NCI-H187 treated with DMSO at 0.1 percent for 48 hours (cell line): ENCODE measurements at places on chromosomes 11 and 22.

GRCh38 chr11:110022548-110022947 is 70.6 kb upstream of the ZC3H12C start:
- no peak for DNase-seq

DNA sequence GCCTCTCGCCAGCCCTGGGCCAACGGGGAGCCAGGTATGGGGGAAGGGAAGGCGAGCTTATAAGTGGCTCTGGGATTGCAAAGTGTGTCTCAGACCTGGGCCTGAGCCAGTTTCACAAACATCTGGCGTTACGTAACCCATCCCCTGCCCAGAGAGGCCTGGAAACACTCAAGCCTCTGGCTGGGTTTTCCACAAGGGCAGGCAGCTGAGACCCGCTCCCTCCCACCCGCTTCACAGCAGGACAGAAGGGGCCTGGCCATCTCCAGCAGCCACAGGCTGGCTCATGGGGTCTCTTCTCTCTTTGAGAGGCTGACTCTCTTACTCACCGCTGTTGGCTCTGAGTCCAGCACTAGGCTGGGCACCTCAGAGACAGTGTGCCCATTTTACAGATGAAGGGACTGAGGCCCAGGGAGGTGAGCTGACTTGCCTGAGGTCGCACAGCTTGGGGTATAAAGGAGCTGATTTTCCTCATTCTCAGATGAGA is 44.5 kb downstream of the TRIOBP start:
- DNase-seq, result peak; percentile 2

GRCh38 chr11:33900159-33900840 is 8.4 kb upstream of the LMO2 start:
- no peak for DNase-seq

GRCh38 chr11:9759519-9760192 is 95.8 kb downstream of the SWAP70 start:
- DNase-seq, result no peak

DNA sequence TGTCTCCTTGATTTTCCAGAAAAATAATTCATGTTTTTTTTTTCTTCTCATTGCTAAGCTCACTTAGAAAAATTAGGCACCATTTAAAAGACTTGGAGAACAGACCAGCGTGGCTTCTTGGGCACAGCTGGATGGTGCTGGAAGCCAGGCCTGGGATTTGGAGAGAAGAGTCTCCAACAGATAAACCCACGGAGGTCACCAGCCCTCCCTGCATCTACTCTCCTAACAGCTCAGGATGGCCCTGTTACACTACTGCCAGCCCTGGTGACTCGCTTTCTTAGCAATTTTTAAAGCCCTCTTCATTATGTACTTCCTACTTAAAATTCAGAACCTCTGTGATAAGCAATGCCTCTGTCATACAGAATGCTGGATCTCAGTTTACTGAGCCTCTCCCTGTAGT is 1.7 kb downstream of the PTH start:
- DNase-seq, result no peak

DNA sequence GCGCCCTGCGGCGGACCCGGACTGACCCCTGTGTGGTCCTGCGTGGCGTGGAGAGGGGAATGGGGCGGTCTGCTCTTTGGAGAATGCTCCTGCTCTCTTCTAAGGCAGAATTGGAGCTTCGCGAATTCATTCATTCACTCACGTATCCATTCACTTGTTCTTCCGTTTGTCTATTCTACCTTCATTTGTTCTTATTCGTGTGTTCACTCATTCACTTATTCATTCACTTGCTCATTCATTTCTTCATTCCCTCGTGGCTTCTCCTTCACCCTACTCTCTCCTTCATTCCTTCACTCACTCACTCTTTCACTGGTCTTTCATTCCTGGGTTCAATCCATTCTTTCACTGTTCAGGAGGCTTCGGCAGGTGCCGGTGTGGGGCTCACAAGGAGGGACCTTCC is 69.6 kb downstream of the WNT7B start:
- no peak for DNase-seq

DNA sequence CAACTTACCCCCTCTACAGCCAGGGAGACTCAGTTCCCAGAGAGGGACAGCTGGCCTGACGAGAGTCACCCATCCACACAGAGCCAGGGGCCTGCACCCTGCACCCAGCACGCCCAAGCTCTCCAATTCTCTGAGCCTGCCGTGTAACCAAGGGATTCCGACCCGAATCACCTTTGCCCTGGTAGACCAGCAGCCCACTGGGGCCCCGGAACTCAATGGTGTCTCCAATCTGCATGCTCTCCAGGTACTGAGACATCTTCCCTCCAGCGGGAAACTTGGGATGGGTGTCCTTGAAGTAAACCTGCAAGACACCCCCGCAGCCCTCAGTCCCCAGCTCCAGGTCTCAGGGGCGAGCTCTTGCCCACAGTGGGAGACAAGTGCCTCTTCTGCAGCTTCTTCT is 12.4 kb downstream of the ATP5MGL start:
- no peak for DNase-seq

GRCh38 chr11:15912291-15912690 is 444.1 kb downstream of the SOX6 start:
- no peak for DNase-seq

- no peak for DNase-seq
These were observed 1.6 kb downstream of the C1QTNF5 start for GRCh38 chr11:119338965-119339588.

GRCh38 chr11:59708537-59708936 is 5.1 kb downstream of the OR10V1 start:
- DNase-seq, result no peak

- DNase-seq, result no peak
These were observed 654 bp upstream of the SYT8 start for GRCh38 chr11:1834062-1834610.

GRCh38 chr11:113119966-113120736 is 158.9 kb downstream of the NCAM1 start:
- DNase-seq, result no peak

- no peak for DNase-seq
These were observed 100.3 kb downstream of the CCDC83 start for GRCh38 chr11:85955531-85955930.

GRCh38 chr11:93220078-93220477 is 22.3 kb upstream of the SLC36A4 start:
- no peak for DNase-seq

DNA sequence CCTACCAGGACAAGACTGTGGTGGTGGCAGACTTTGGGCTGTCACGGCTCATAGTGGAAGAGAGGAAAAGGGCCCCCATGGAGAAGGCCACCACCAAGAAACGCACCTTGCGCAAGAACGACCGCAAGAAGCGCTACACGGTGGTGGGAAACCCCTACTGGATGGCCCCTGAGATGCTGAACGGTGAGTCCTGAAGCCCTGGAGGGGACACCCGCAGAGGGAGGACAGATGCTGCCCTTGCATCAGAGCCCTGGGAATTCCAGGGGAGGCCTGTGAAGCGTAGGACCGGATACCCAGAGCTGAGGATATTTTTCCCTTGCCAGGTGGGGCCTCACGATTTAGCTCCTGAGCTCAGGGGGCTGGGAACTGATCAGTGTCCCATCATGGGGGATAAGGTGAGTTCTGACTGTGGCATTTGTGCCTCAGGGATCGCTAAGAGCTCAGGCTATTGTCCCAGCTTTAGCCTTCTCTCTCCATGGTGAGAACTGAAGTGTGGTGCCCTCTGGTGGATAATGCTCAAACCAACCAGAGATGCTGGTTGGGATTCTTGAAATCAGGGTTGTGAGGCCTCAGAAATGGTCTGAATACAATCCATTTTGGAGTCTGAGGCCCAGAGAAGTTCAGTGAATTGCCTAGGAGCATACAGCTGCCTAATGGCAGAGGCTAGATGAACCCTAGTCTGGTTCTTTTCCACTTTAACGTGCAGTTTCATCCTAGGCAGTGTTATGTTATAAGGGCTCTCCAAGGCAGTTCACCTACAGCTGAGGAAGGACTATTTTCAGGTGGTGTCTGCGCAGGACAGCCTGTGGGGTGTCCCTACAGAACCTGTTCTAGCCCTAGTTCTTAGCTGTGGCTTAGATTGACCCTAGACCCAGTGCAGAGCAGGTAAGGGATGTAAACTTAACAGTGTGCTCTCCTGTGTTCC is 19.5 kb downstream of the PIK3IP1 start:
- DNase-seq, result no peak

DNA sequence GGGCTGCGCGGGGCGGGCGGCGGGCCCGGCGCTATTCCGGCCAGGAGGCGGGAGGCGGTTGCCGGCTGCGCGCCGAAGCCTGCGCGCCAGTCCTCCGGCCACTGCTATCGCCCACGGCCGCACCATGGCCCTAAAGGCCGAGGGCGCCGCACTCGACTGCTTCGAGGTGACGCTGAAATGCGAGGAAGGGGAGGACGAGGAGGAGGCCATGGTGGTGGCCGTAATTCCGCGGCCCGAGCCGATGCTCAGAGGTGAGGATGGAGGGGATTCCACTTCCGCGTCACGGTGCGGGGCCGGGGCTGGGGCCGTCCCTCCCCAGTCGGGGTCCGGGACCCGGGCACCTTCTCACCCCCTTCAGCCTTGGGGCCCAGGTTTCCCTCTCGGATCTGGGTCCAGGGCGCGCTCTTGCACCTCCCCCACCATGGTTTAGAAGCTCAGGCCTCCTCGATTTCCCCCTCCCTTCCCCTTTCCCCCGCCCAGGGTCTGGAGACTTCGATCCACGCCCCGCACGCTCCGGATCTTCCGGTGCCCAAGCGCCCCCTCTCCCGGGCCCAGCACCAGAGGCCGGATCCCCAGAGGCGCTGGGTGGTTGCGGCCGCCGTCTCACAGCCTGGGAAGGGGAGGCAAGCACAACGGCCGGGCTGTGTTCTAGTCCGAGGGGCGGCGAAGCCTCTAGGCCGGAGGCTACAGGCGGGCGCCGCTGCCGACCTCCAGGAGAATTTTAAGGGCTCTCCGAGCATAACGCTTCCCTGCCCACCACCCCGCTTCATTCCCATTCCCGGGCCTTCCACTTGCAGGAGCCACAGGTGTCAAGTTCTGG is 517 bp downstream of the SPINDOC start:
- DNase-seq, result no peak

DNA sequence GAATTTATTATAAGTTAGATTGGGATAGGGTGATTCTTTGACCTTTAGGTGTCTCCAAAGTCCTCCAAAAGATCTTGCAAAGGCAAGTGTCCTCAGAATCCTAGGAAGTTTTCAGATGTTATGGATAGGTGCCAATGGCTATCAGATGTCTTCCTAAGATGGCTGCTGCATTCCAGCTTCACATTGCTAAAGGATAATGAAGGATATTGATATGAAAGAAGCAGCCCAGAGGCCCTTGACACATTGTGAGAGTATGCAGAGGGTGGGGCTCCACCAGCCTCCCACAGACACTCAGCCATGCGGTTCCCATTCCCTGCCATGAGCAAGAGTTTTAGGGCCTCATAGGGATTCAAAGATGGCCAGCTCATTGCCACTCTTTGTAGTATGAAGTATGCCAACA is 22.3 kb upstream of the GLYATL2 start:
- DNase-seq, result no peak

- no peak for DNase-seq
These were observed 8.2 kb upstream of the FNBP4 start for GRCh38 chr11:47775240-47775869.

DNA sequence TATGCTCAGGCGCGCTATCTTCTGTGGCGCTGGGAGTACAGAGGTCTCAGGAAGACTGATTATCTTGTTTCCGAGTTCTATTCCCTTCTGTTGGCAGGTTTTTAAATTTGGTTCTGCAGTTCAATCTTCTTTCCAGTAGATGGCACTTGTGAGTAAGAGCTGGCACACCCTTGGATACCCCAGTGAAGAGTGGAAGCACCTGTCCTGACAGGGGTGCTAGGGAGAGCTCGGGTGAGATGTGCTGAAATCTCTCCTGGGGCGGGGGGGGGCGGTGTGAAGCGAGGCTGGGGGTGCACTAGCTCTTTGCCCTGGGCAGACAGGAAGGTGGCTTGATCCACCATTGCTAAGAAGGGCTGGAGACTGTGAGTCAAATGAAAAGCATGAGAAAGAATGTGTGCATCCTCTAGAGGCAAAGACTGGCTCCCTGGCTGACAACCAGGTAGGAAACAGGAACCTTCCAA is 679.9 kb upstream of the CCDC179 start:
- DNase-seq, result peak; percentile 41

DNA sequence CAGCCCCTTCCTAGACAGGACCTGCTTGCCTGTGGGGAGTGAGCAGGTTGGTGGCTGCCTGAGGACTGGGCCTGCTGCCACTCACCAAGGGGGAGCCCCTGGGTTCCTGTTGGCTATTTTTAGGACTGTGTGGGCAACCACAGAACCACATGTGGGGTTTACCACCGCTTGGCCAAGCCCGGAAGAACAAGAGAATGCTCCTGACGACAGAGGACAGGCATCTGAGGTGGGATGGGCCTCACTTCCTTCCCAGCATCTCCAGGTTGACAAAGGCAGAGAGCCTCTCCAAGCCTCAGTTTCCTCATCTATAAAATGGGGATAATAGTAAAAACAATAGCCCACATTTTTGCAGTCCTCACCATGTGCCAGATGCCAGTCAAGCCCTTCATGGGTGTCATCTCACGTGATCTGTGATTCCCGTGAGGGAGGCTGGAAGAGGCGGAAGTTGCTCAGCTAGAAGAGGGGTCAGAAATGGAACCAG is 43.6 kb downstream of the LRRC32 start:
- no peak for DNase-seq
